ENCODE measurements at places on chromosomes 13 and 19. TPM values are rescaled to one million over a fixed set of nuclear protein-coding genes. Genes with fewer than 3 reads are reported as not detected.

The ZIC2 gene
- polyA plus RNA-seq: 0.25 TPM

- no peak for DNase-seq
Observed at GRCh38 chr19:10143681-10144080, 24.0 kb upstream of the EIF3G start.

The EBI3 gene
- polyA plus RNA-seq: 0.11 TPM

DNA sequence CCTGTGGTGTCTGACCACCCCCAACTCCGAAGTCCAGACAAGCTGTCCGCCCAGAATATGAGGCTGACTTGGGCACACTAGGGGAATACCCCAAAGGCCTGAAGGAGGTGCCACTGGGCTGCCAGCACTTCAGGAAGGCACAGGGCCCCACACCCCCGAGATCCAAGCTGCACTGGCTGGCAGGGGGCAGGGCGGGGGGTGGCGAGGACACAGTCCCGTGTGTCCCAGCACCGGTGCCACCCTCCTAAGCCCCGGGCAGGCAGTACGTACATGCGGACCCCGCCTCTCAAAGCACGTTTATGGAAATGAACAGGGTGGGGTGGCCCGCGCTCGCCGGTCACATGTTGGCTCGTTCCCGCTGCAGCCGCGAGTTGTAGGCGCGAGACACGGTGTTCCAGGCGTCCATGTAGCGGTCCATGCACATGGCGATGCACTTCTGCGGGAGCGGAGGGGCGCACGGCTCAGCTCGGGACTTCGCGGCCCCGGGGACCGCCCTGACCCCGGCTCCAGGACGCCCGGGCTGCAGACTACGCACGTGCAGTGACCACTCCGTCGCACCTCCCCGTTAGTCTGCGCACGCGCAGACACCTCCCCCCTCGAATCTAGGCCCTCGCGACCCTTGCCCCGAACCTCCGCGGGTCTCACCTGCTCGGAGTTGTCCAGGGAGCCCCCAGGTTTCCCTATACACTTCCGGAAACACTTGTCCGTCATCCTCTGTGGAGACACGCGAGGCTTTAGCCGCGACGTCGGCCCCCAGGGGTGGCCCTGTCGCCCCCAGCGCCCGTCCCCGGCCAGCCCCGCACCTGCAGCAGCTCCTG, 566 bp downstream of the TIMM13 start:
- DNase-seq: peak; percentile 35

GRCh38 chr19:18062028-18062427, 24.7 kb downstream of the IL12RB1 start:
- DNase-seq: no peak

The SHISA7 gene
- not detected for polyA plus RNA-seq

The MEX3D gene
- 10.3 TPM for polyA plus RNA-seq

The ONECUT3 gene
- polyA plus RNA-seq: 0.01 TPM

The SELENOV gene
- not detected for polyA plus RNA-seq

DNA sequence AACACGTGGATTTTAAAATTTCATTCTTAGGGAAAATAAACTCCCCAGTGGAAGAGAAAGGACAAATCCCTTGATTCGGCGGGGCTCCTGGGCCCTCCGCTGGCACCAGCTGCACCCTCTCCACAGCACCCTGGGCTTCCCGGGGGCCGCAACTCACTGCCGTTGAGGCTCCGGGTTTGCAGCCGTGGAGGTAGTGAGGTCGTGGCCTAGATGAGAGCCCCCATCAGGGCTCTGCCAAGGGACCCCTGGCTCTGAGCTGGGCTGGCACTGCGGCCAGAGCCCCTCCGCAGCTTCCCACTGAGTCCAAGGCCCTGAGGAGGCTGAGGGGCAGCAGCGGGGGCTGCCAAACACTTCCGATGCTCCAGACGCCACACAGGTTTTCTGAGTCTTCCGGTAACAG, 133.7 kb upstream of the MCF2L start:
- DNase-seq: no peak

DNA sequence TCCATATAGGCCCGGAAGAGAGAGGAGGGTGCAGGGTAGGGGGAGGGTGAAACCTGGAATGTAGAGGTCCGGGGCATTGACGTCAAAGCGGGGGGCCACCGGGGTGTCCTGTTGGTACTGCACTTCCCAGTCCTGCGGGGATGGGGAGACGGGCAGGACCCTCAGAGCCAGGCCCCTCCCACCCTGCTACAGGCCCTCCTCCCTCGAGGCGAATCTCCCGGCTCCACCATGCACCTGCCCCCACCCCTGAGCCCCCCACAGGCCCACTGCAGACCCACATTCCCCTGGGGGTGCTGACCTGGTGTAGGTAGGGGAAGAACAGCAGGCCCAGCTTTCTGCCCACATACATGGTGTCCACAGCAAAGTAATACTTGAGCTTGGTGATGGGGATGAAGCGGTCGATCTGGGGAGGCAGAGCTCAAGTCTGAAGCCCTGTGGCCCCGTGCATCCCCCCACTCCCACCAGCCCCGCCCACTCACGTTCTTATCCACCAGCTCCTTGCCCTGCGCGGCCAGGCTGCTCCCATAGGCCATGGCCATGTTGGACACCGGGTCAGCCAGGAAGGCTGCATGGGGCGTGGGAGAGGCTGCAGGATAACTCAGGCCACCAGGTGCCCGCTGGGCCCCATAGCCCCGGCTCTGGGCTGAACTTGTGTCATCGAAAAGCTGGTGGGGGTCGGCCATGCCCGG, 5.0 kb downstream of the C19orf33 start:
- no peak for DNase-seq

- no peak for DNase-seq
Observed at GRCh38 chr13:110328573-110328972, 21.5 kb downstream of the COL4A2 start.
